ENCODE measurements at places on chromosomes 7 and 10. TPM values are rescaled to one million over a fixed set of nuclear protein-coding genes. Genes with fewer than 3 reads are reported as not detected.

Gene CLIP2
- total RNA-seq, result 11.5 TPM

Gene IGFBP3
- total RNA-seq, result 20.1 TPM

Gene TMEM140
- total RNA-seq, result 21.2 TPM

Gene TMEM236
- total RNA-seq, result not detected

Gene ASCC1
- total RNA-seq, result 32.7 TPM

Gene LBX1
- not detected for total RNA-seq

Gene LIPJ
- total RNA-seq, result not detected

Gene IFT22
- 39.2 TPM for total RNA-seq

Gene LRRC17
- 108 TPM for total RNA-seq

Gene CFAP46
- not detected for total RNA-seq

Gene RBM20
- total RNA-seq, result 0.02 TPM

Gene ZNF503
- 9.1 TPM for total RNA-seq

Gene SBDS
- 86.8 TPM for total RNA-seq

Gene ACTR3C
- total RNA-seq, result 0.07 TPM

Gene NANOS1
- 3.2 TPM for total RNA-seq

Gene CUTC
- 29.5 TPM for total RNA-seq

Gene ITPRID1
- total RNA-seq, result not detected

Gene STK31
- total RNA-seq, result not detected

Gene OR6V1
- not detected for total RNA-seq

Gene MYOZ1
- total RNA-seq, result 1.0 TPM

Gene KIF11
- total RNA-seq, result 35.0 TPM

Gene PPRC1
- total RNA-seq, result 14.7 TPM

Gene SPDYE8
- total RNA-seq, result not detected

Gene RELN
- 1.0 TPM for total RNA-seq

Gene KNDC1
- not detected for total RNA-seq

Gene CYP3A7
- total RNA-seq, result not detected

Gene GNAI1
- total RNA-seq, result 48.1 TPM

Gene VOPP1
- 71.2 TPM for total RNA-seq

Gene CHST15
- total RNA-seq, result 15.6 TPM

Gene ADD3
- total RNA-seq, result 462 TPM

Gene SNCG
- 3.2 TPM for total RNA-seq

Gene ANKRD1
- 40.0 TPM for total RNA-seq

Gene EBLN1
- 0.17 TPM for total RNA-seq

Gene CCDC126
- 11.3 TPM for total RNA-seq
